Uterus (tissue), 4 donors: ENCODE measurements at places on chromosomes 12 and 14. TPM values are rescaled to one million over a fixed set of nuclear protein-coding genes. Genes with fewer than 3 reads are reported as not detected.

Gene CCDC59
- total RNA-seq, result 41.2 TPM

Gene ALKBH2
- total RNA-seq, result 19.5 TPM

Gene IFNG
- total RNA-seq, result not detected

Gene NXPH4
- 6.3 TPM for total RNA-seq

Gene CAPS2
- 3.1 TPM for total RNA-seq

Gene CPNE6
- total RNA-seq, result 0.76 TPM

Gene CCDC63
- not detected for total RNA-seq

Gene REP15
- 1.4 TPM for total RNA-seq

Gene TEAD4
- 33.8 TPM for total RNA-seq

Gene KRT73
- not detected for total RNA-seq

Gene TMEM179
- not detected for total RNA-seq

- no peak for DNase-seq
Measured at GRCh38 chr14:82003426-82003825, 469.8 kb upstream of the SEL1L start.

- no peak for DNase-seq
Measured at GRCh38 chr12:8941691-8942478, 7.6 kb downstream of the M6PR start.

DNA sequence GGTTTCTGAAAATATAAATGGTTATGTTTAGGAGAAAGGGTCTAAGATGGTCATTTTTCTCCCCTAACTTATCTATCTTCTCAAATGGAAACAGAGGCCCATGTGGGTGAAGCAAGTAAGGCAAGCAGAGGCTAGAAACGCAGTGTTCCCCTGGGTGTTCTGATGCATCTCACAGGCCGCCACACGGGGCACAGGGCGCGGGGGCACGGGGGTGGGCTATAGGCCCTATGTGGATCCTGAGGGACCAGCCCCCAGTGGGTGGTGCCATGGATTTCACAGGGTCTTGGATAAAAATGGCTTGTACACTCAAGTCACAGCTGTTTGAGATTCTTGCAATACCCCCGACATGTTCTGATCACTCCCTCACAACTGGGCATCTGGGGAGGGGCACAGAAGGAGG lies 17.7 kb downstream of the ACTN1 start:
- peak; percentile 19 for DNase-seq

DNA sequence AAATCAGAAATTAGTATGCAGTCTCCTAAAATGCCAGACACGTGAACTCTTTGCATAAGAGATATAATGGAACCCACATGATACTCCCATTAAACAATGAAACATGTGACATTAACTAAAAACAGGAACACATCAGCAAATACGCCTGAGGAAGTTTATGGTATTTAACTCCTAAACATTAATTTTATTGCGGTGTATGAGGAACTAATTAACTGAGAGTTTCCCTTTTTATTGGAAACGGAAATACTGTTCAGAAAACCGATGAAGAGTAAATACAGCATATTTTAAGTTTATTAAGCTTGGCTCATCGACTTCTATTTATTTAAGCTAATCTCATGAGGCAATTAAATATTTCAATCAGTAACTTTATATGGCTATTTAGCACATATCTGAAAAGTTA lies 290.3 kb downstream of the SOX5 start:
- DNase-seq, result no peak

- no peak for DNase-seq
Measured at GRCh38 chr12:112537710-112538396, 119.1 kb downstream of the PTPN11 start.

- DNase-seq, result no peak
Measured at GRCh38 chr14:97401714-97402113, 604.5 kb downstream of the VRK1 start.

DNA sequence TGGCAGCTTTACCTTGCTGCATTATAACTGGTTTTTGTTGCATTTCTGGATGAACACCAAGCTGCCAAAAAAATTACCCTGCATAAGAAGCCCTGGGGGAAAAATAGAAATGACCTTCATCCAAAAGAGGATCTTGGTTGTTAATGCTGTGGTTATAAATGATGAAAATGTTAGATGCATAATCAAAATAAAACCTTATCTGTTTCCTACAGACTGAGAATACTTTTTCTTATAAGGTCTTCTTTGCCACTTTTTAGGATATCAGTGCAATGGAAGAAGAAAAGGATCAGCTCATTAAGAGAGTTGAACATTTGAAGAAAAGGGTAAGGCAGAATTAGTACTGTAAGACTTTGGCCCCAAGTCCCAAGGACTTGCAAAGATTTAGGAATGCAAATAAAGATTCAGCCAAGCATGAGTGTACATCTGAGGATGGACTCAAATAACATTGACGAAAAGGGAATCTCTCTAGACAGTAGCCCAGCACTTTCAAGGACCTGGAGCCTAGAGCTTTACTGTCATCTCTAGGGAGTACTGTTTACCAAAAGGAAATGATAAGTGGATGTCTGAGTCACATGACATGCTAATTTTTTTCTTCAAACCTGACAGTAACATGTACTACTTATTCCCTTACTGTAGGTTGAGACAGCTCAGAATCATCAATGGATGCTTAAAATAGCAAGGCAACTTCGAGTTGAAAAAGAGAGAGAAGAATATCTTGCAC lies 10.7 kb downstream of the IFT81 start:
- no peak for DNase-seq

GRCh38 chr14:98953551-98954348 lies 318.2 kb downstream of the BCL11B start:
- DNase-seq, result peak; percentile 39

- DNase-seq, result peak; percentile 81
Measured at GRCh38 chr14:50333014-50333509, 20.9 kb downstream of the DMAC2L start.

- no peak for DNase-seq
Measured at GRCh38 chr14:95761436-95761835, 47.5 kb upstream of the TCL1A start.

DNA sequence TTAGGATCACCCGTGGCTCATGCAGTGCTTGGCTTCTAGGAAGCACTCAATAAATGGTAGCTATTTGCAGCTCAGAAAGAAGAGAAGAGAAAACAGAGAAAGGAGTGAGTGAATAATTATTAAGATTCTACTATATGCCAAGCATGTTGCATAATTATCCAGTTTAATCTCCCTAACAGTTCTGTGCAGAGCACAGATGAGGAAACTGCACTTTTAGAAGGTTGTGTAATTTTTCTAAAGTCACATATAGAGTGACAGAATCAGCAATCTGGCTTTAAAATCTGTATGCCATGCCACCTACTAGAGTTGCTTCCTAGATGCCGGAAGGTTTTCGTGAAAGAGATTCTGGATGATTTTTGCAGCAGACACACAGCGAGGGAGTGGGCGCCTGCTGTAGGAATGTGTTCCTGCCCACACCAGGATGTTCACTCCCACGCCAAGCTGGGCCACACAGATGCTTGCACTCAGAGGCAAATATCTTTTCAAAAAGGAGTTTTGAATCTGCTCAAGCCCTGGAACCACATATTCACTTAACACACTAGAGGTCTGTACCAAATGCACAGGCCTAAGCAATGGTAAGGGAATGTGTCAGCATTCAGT lies 50.2 kb upstream of the SMCO2 start:
- no peak for DNase-seq

DNA sequence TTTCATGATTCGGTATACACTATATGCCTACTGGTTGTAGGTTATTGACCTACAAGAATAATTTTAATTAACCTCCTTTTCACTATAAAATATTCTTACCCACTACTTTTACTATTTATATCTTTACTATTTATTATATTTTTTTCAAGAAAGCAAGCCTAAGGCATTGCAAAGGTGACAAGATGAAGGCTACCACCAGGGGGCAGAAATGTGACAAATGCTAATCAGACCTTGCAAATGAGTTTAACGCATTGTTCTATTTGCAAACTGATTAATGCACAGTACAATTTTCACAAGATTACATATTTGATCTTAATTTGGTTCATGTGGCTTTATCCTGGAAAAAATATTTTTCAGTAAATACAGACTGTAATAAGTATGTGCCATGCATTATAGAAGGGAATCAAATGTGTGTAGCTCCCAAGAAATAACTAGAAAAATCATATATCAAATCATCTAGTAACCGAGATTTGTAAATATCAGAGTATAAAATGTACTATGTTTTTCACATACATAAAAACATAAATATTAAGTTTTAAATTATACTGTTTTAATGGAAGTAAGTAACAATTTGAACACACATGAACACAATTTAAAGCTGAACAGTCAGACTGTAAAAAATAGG lies 107.0 kb downstream of the ADAMTS20 start:
- DNase-seq, result peak; percentile 30

DNA sequence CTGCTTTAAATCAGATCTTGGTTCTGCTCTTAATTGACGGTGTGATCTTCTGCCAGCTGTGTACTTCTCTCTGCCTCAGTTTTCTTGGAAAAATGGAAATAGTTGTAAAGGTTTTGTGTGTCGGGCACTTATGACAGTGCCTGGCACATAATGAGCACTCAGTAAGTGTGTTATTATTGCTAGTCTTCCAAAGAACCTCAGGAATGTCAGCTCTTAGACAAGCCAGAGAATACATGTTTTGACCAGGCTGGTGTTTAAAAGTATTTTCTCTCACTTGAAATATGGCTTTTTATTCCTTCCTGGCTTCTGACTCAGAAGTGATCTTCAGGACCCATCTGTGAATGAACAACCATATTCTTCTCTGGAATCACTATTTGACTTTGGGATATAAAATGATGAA lies 304.1 kb downstream of the SNAPC1 start:
- DNase-seq, result no peak

DNA sequence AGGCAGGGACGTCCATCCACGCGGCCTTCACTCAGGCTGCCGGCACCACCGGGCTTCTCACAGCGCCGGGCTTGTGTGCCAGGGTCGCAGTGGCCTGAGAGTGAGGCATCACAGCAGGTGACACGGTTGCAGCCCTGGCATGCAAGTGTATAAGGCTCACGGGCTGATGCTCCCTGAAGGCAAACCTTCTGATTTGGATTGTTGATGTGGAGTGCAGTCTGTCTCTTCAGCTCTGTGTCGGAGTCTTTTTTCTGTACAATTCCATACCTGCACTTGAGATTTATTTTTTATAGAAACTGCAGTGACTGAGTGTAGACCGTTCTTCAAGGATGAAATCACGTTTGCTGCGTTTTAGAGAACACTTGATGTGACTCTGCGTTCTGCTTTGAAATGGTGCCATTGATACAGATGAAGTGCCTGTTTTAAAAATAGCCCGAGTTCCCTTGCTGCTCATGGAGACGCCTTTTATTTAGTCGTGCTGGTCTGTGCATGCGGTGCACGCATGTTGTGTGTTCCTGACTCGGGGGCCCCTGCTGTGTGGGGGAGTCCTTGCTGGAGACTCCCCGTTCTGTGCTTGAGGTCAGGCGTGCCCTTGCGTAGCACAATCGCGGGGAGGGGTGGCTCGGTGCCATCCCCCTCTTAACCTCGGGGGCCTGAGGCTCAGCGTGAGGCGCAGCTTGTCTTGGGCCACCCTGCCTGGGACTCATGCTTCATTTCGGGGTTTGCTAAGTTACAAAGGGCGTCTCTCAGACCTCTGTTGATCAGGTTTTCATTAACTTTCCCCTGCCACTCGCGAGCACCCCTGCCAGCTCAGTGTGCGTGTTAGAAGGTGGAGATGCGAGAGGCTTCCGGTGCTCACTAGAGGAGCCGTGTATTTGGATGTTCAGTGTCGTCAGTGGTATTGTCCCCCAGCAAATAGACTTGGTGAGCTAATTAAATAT lies 21.6 kb upstream of the AMN start:
- no peak for DNase-seq

DNA sequence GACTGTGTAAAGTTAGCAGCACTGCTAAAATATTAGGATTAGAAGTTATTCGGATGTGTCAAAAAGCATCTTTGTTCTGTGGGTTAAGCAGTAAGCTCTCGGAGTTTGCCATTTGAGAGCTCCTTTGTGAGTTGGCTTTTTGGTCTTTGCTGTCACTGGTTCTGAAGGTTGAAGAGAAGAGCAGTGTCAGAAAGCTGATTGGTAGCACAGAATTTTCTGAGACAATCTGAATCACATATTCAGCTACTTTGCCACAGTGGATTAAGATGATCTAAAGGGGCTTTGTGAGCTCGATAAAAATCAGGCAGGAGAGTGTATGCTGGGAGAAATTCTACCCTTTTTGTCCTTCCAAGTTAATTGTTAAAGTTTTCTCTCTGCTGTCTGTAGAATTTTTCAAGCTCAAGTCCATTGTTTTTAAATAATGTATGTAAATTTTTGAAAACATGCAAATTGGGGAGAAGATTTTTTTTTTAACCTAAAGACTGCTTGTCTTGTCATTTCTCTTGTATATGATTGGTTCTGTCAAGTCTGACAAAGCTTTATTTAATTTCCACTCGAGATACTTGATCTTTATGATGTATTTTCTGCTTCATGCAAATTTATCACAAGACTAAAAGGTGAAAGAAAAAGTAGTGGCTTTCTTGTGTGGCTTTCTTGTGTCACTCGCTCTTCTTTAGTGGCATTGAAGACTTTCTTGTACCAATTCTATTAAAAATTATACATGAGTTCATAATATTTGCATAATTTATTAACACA lies 307.3 kb downstream of the EGLN3 start:
- no peak for DNase-seq

- DNase-seq, result no peak
Measured at GRCh38 chr12:111120578-111120977, 200.2 kb upstream of the MYL2 start.

GRCh38 chr12:22250762-22251161 lies 83.7 kb downstream of the ST8SIA1 start:
- DNase-seq, result no peak

- no peak for DNase-seq
Measured at GRCh38 chr12:39239490-39240486, 203.1 kb downstream of the KIF21A start.

GRCh38 chr14:65461730-65462129 lies 49.2 kb downstream of the FUT8 start:
- no peak for DNase-seq

GRCh38 chr12:90062799-90063198 lies 354.2 kb upstream of the ATP2B1 start:
- no peak for DNase-seq

GRCh38 chr12:48988030-48988649 lies 10.0 kb downstream of the WNT1 start:
- DNase-seq, result no peak

DNA sequence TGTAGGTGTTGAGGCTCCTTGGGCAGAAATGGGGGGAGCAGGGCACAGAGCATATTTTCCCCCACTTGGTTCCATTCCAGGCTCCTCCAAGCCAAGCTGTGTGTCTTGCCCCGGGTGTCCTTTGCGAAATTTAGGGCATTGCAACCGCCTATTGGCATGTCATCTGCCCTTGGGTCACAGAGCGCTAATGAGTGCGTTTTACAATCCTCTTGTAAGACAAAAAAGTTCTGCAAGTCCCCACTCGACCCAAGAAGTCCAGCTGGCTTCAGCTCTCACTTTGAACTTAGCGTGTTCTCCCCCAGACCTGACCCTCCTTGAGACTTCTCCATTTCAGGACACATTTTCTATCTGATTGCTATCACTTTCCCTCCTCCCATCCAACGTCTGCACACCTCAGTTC lies 6.1 kb upstream of the LRTM2 start:
- no peak for DNase-seq

DNA sequence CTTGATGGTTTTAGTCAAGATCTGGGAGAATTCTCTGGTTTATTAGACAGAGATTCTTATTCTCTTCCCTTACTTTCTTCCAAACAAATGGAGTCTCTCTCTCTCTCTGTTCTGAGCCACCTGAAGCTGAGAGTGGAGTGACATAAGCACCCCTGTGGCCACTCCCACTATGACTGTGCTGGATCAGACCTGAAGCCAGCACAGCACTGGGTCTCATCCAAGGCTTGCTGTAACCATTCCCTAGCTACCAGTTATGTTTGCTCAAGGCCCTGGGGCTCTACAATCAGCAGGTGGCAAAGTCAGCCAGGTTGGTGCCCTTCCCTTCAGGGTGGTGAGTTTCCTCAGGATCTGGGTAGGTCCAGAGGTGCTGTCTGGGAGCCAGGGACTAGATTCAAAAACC lies 568.5 kb downstream of the AACS start:
- DNase-seq, result no peak
